ENCODE measurements at places on chromosomes 4 and X. TPM values are rescaled to one million over a fixed set of nuclear protein-coding genes. Genes with fewer than 3 reads are reported as not detected.

DNA sequence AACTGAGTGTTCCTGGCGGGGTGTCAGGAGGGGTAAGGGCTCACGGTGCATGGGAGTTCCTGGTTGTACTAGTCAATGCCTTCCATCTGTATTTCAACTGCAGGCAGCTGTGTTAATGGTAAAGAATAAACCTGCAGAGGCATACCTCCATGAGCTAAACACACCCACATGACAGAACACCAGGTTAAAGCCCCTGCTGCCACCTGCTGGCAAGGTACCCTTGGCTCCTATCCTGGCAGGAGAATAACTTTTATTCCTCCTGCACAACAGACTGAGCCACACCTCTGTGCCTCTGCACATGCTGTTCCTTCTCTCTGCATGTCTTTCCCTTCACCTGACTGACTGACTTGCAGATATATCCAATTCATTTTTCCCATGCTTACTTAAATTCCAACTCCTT is 11.1 kb downstream of the ITIH6 start:
- DNase-seq = peak; percentile 46

HTN3 gene
- not detected for total RNA-seq

GRCh38 chr4:142818031-142818430 is 28.1 kb downstream of the INPP4B start:
- no peak for DNase-seq

GRCh38 chr4:184329659-184330400 is 112.2 kb upstream of the ENPP6 start:
- no peak for DNase-seq

- no peak for DNase-seq
Measured at GRCh38 chrX:136652822-136653723, 5.1 kb downstream of the CD40LG start.

DNA sequence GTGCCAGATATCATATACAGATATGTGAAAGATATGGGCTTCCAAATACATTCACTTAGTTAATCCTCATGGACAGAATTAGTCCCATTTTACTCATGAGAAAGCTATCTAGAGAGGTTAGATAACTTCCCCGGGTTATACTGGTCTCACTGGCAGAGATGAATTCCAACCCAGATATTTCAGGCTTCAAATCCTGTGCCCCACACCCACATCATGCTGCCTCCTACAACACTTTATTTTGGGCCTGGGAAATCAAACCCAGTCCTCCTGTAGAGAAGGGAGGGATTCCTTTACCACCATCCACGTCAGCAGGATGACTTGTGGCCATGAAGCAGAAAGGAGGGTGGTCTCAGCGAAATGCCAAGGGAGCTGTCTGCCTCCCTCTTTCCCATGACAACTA is 113.8 kb downstream of the ATP10D start:
- no peak for DNase-seq

- DNase-seq = no peak
Measured at GRCh38 chr4:189822326-189822725, 118.3 kb upstream of the FRG1 start.

CSAG2 gene
- not detected for total RNA-seq
